ENCODE measurements at places on chromosomes 1 and 21.

GRCh38 chr1:228336308-228337030 lies 70.2 kb downstream of the TRIM11 start:
- DNase-seq: no peak

DNA sequence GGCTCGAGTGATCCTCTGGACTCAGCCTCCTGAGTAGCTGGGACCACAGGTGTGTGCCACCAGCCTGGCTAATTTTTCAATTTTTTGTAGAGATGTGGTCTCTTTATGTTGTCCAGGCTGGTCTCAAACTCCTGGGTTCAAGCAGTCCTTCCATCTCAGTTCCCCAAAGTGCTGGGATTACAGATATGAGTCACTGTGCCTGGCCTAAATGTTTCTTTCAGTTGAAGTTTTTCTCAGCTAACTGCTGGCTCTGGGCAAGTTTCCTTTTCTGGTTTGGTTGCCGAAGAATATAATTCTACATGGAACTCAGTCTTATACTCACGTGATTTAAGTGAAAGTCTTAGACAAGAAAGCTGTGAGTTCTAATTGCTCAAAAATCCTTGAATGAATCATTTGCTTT lies 57.0 kb downstream of the SASS6 start:
- no peak for DNase-seq

- DNase-seq: no peak
Observed at GRCh38 chr1:226990133-226990716, 50.1 kb downstream of the COQ8A start.

- DNase-seq: no peak
Observed at GRCh38 chr1:221794079-221794670, 52.3 kb upstream of the DUSP10 start.

- DNase-seq: no peak
Observed at GRCh38 chr1:21863981-21864380, 51.9 kb downstream of the LDLRAD2 start.

DNA sequence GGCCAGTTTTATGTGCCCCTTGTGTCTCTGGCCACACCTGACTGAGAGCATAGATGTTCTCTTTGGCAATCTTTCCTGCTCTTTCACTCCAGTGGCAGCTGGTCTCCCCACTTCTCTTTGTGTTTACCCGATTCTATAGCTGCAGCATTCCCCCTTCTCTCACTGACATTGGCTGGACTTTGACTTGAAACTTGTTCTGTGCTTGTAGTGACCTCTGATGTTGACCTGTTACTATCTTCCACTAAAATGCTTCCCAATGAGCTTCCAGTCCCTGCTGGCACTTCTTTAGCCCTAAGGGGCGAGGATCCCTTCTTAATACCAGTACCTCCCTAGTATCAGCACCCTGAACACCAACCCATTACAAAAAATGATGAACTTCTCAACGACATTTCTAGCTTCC lies 653.3 kb downstream of the LTN1 start:
- DNase-seq: no peak

- DNase-seq: no peak
Observed at GRCh38 chr21:33739701-33740100, 97.4 kb downstream of the ITSN1 start.

- no peak for DNase-seq
Observed at GRCh38 chr1:99236756-99237155, 27.5 kb upstream of the PLPPR4 start.

GRCh38 chr1:242128951-242129502 lies 130.1 kb upstream of the MAP1LC3C start:
- DNase-seq: peak; percentile 24

DNA sequence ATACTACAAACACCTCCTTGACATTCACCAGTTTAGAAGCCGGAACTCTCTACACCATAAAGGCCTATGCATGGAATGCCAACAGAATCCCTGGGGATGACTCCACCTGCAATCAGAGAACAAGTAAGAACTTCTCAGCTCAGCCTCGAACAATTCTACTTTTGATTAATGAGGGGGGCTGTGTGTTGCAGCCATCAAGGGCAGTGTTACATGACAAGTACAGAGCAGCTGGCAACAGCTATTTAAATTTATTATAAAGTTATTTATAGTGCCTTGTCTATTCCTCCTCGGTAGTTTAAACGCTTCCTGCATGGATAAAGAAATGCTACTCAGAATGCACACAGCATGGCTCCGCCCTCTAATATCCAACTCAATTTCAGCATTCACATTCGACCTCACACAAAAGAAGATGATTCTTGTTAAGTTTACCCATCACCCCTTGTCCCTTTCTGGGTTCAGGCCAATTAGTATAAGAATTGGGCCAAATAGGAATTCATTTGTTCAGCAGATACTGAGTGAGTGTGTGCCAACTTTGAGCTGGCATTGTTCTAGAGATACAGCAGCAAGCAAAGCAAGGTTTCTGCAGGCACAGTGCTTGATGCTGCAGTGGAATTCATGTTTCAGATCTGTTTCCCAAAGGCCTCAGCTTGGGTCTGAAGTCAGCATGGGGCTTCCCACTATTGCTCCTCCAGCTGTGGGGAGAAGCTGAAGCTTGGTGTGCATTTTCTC lies 6.4 kb downstream of the FNDC7 start:
- DNase-seq: no peak

GRCh38 chr1:43348809-43349593 lies 9.8 kb upstream of the CDC20 start:
- peak; percentile 94 for DNase-seq

Measured in NCI-H1092 treated with DMSO at 0.1 percent for 48 hours (cell line).